M059J (cell line): ENCODE measurements at places on chromosomes 6 and 20. TPM values are rescaled to one million over a fixed set of nuclear protein-coding genes. Genes with fewer than 3 reads are reported as not detected.

DNA sequence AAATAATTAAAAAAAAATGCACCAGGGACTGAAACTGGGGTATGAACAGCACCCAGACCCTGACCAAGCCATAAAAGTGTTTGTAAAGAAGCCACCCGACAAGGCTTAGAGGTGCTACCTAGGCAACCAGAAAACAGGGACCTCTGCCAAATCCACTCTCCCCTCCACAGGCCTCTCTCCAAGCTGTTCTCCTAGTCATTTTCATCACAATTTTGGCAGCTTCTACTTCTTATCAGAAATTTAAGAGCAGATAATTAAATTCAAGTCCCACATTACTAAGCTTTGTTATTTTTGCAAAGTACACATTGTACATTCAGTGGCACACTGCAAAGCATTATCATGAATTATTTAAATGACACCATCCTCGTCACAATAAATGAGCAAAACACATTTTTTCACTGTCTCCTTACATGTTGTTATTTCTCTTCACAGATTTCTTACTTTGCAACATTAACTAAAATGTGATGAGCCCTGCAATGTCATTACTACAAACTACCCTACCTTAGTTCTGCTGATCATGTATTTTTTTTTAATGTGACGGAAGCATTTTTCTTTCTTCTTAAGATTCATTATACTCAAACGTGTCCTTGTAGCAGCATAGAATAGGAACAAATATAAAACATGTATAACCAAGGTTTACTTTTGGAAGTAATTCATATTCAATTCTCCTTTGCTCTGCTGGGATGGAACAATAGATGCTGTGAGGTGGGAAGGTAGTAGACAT lies 38.1 kb downstream of the ECT2L start:
- DNase-seq: peak; percentile 20

DNA sequence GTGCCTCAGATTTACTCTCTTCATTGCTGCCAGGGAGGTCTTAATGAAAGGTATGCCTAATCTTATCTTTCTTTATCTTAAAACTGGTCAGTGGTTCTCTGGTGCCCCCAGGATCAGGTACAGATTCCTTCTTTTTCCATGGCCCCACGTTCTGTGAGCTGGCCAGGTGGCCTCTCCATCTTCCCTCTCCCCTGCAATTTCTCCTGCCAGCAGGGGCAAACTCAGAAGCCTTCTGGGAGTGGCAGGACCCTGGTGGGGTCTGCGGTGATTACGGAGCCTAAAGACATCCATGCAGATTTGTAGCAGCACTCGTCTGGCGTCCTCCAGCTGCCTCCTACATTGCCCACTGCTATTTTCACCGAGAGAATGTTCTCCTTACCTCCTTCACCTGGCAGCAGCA lies 95.8 kb downstream of the CCDC170 start:
- DNase-seq: no peak

Gene MYCT1
- 0.32 and 0.37 TPM in 2 replicates for total RNA-seq

- no peak for DNase-seq
Observed at GRCh38 chr6:100344321-100344720, 120.4 kb downstream of the SIM1 start.

DNA sequence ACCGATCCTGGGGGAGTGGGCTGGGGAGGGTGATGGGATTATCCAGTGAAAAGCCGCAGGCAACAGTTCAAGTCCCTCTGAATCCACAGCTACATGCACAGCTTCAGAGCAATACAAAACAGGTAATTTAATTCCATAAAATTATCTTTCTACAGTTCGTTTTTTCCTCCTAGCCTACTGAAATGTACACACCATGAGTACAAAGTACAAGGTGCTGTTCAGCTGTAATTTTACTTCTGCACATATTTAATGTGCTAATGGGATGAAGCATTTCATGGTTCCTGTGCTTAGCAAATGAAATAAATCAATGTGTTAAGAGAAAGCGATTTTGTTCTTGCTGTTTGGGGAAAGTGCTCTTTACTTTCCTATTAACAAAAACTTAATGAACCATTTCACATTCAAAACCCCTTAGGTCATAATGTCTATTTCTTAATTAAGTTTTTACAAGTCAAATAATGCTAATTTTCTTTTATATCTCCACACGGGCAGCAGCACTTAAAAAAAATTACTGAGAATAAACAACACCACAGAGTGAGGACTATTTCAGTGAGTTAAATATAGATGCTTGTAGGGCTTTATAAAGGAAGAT lies 71.8 kb downstream of the INSM1 start:
- DNase-seq: no peak

DNA sequence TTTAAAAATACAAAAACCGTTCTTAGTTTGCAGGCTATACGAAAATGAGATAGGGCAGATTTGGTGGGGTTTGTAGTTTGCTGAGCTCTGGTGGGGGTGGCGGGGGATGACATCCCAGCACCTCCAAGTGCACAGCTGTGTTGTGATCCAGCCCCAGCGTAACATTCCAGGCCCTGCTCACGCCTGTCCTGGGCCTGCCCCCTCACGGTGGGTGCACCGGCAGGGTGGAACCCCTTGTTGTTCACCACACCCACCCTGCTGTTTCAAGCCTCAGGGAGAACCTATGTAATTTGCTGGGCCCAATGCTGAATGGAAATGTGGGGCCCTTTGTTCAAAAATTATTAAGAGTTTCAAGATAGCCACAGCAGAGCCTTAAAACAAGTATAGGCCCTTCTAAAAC lies 25.0 kb downstream of the ARMC2 start:
- DNase-seq: no peak

Gene MOCS3
- 4.2 and 8.1 TPM in 2 replicates for total RNA-seq

Gene TFAP2C
- total RNA-seq: 3.6 and 7.5 TPM in 2 replicates

DNA sequence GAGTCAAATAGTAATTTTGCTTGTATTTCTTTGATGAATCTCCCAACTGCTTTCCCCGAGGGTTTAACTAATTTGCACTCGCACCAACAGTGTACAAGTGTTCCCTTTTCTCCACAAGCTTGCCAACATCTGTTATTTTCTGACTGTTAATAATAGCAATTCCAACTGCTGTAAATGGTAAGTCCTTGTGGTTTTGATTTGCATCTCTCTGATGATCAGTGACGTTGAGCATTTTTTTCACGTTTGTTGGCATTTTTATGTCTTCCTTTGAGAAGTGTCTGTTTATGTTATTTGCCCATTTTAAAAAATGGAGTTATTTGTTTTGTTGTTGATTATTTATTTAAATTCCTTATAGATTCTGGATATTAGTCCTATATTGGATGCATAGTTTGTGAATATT lies 399.8 kb upstream of the MAN1A1 start:
- DNase-seq: peak; percentile 39

GRCh38 chr6:7108964-7109836 lies 1.4 kb downstream of the RREB1 start:
- DNase-seq: peak; percentile 83

Gene KCNG1
- total RNA-seq: 2.4 and 4.5 TPM in 2 replicates

GRCh38 chr6:37452522-37452921 lies 19.5 kb downstream of the CMTR1 start:
- DNase-seq: no peak

Gene CEP57L1
- total RNA-seq: 51.2 and 51.3 TPM in 2 replicates

DNA sequence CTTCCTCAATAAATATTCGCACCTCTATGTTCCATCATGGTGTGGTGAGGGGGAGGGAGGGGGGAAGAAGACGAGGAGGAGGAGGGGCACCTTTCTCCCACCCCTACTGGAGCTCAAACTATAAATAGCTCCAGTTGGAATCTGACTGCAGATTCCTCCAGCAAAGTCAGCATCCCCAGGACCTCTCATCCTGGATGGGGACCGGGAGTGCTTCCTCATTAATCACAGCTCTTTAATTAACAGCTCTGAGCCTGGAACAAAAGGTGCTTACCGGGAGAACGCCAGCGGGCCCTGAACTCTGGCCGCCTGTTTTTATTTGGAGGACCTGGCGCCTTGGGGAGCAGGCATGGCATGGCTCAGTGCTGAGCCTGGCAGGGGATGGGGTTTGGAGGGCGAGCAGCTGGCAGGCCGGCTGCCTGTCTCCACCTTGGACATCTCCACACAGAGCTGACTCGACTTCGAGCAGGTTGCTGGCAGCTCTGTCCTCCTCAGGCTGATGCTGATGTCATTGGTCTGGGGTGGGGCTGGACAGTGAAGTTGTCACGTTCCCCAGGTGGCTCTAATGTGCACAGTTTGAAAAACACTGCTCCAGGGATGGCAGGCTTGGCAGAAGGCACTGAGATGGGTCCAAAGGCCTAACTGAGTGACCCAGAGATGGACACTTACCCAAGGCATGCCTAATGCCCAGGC lies 180.4 kb downstream of the DHX35 start:
- DNase-seq: no peak
